ENCODE measurements at places on chromosomes 3 and 15.

DNA sequence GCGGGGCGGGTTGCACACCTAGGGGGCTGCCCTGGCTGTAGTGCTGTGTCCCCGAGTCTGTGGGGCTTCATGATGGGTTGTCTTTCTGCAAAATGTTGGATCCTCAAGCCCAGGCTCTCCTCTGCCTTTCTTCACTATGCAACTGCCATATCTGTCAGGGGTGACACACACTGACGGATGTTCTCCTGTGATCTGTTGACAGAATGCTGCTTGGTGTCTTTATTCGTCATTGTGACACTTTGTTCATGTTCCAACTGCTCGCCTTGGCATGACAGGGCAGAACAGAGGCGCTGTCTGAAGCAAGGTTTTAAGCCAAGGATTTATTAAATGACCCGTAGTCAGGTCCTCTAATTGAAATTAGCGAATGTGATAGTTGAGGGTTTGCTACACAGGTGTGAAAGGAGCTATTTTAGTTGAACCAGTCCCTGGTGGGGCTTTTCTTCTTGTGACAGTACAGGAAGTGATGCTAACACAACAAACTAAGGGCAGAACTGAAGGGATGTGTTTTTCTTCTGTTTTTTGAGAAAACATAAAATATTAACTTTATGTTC is 173.4 kb downstream of the MCTP2 start:
- DNase-seq, result no peak

GRCh38 chr3:145191543-145191942 is 969.4 kb downstream of the PLOD2 start:
- DNase-seq, result no peak

- no peak for DNase-seq
Observed at GRCh38 chr3:29512641-29513040, 231.8 kb downstream of the RBMS3 start.

- DNase-seq, result peak; percentile 59
Observed at GRCh38 chr15:48681353-48681752, 35.8 kb upstream of the FBN1 start.

GRCh38 chr3:14047841-14048240 is 76.8 kb downstream of the CHCHD4 start:
- no peak for DNase-seq

- no peak for DNase-seq
Observed at GRCh38 chr15:99165956-99166689, 61.2 kb downstream of the SYNM start.

- no peak for DNase-seq
Observed at GRCh38 chr3:118909763-118910162, 124.9 kb downstream of the IGSF11 start.

- DNase-seq, result no peak
Observed at GRCh38 chr15:45589256-45589655, 2.1 kb downstream of the BLOC1S6 start.

DNA sequence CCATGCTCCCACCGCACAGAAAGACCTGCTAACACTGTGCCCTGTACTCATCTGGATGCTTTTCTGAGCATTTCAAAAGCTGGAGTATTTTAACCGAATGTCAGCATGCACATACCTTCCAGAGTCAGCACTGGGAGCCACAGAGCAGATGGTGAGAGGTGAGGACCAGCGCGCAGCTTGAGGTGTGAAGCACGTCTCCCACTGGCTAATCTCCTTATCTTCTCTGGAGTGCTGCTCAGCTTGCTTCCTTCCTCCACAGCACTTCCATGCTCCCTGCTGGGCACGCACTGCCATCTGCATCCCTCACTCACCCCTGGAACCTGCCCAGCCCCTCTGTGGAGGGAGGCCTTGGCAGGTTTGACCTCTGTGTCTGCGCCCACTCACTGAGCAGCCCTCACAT is at the start of gene GNB5:
TSS of gene GNB5 (minus strand) at position 186 of the 400 bp plus-strand sequence. CDS start 6,716 bp downstream, outside the sequence.
- DNase-seq, result no peak

GRCh38 chr15:36458411-36458810 is 121.0 kb upstream of the CDIN1 start:
- peak; percentile 38 for DNase-seq

DNA sequence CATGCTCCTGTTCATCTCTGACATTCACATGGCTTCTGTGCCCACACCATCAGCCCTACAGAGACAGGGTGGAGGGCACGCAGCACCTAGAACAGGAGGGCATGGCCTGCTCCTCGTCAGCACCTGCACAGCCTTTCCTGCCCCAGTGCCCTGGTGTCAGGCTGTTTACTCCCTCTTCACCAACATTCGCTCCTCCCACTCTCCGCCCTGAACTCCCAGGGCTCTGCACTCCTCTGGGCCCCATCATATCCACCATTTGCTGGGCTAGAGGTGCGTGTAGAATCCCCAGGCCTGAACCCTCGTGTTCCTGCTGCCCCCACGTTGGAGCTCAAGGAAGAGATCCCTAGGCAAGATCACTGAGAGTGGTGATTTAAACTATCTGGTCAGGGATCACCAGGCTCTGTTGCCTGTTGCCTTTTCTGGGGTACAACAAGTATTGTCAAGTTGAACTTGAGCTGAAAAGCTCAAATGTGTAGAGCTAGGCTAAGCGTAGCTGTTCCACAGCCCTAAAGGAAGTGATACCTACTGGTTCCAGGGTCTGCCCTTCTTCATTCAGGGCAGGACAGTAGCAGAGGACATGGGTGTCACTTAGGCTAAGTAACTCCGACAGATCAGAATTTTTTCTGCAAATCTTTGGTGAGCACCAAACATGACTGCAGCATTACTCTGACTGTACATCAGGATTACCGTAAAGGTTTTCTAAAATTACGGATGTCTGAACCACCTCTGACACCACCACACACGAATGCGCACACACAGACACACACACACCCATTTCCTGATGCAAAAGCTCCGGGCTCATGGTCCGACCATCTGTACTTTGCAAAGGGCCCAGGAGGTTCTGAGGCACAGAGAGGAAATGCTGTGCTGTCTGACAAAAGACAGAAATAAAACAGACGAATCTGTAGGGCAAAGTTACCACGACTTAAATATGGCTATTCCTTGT is 43.7 kb upstream of the GNB5 start:
- no peak for DNase-seq

- DNase-seq, result peak; percentile 86
Observed at GRCh38 chr3:14410503-14411165, 8.2 kb downstream of the SLC6A6 start.

GRCh38 chr15:93414576-93415231 is 325.7 kb upstream of the RGMA start:
- no peak for DNase-seq

DNA sequence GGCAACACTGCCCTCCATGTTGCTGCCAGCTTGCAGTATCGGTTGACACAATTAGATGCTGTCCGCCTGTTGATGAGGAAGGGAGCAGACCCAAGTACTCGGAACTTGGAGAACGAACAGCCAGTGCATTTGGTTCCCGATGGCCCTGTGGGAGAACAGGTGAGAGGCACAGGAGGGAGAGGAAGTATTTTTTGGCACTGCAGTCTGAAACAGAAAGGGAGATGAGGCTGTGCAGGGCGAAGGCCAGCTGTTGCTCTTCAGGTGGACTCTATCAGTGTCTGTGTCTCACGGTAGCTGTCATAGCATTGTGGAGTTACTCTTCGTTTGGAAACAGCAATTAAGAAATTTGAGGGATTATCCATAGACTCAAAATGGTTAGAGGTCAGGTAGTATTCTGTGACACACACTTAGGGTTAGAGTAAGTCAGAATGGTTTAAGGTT is 8.0 kb downstream of the NFKBIZ start:
- DNase-seq, result no peak

DNA sequence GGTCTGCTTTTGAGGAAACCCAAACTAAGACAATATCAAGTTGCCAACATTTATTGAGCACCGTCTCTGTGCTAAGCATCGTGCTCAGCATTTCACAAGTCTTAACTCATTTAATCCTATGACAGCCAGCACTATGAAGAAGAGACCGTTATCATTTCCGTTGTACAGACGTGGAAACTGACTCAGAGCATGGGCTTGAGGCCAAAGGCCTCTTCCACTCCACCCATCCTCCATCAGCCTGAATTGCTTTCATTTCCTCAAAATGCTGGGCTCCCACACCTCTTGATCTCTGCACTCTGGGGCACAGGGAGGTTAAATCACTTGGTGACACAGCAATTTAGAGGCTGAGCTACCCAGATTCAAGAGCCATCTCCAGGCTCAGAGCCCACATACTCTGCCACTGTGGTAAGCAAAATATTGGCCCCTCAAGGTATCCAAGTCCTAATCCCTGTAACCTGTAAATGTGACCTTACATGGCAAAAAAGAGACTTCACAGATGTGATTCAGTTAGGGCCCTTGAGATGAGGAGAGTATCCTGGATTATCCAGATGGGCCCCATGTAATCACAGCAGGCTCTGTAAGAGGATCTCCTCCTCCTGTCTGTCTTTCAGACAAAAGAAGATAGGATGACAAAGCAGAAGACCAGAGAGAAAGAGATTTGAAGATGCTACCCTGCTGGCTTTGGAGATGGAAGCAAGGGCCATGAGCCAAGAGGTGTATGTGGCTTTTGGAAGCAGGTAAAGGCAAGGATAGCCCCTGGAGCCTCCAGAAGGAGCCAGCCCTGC is 24.3 kb upstream of the FLNB start:
- peak; percentile 92 for DNase-seq

DNA sequence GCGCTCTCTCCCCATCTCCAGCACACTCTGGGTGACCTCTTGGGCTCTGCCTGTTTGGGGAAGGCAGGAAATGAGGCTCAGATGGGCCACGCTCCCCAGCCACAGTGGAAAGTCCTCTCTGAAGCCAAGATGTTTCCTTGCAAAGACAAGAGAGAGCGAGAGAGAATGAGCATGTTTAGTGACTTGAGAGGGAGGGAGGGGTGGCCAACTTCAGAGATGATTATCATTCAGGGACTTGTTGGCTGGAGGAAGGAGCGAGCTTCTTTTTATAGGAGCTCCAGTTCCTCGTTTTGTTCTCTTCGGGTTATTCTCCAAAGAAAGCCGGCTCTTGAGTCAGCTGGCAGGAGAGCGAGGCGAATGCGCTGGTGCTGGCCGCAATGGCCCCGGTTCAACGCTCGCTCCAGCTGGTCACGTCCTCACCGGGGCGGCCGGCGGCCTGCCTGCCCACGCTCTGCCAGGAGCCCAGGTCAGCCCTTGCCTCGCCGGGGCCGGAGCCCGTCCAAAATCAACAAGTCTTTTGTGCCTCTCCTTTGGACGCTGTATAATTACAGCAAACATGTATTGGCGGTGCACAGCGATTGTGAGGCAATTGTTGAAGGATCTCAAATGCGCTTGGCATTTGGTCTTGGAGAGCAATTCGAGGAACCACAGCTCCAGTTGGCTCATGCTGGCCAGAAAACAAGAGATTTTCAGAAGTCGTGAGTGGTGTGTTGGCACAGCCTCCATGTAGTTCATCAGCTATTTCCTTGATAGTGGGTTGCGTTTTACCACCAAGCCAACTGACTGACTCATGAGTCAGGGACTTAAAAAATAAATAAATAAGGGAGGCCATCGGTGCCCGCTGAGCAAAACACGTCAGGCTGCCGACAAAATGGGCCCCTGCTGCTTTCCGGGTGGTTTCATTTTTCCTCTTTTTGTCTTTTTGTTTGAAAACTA is 288.6 kb downstream of the UACA start:
- peak; percentile 83 for DNase-seq

GRCh38 chr15:98649472-98650416 is 1.4 kb downstream of the IGF1R start:
- peak; percentile 31 for DNase-seq

DNA sequence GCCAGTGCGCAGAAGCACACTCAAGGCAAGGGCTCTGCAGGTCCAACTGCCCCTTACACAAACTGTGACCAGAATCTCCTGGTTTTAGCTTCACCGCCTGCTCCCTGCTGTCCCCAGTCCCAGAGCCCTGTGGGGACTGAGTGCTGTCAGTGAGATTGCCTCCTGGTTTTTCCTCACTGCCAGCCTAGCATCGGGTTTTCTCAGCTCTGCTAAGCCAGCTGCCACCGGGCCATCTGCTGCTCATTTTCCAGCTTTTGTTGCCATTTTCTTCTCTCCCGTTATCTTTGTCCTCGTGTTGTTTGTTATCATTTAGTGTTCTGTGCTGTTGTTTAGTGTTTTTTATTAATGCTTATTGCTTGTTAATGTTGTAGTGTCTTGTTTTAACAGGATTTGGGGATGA is 79.5 kb upstream of the BLM start:
- DNase-seq, result no peak

DNA sequence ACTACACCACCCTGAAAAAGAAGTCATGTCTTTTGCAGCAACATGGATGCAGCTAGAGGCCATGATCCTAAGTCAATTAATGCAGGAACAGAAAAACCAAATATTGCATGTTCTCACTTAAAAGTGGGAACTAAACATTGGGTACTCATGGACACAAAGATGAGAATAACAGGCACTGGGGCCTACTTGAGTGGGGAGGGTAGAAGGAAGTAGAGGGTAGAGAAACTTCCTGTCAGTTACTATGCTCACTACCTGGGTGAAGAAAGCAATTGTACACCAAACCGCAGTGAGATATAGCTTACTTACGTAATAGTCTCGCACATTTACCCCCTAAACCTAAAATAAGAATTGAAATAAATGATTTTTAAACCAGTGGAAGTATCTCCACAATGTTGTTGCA is 480.5 kb upstream of the ARRDC4 start:
- DNase-seq, result no peak

- DNase-seq, result peak; percentile 81
Observed at GRCh38 chr3:24686808-24687207, 192.2 kb upstream of the THRB start.

DNA sequence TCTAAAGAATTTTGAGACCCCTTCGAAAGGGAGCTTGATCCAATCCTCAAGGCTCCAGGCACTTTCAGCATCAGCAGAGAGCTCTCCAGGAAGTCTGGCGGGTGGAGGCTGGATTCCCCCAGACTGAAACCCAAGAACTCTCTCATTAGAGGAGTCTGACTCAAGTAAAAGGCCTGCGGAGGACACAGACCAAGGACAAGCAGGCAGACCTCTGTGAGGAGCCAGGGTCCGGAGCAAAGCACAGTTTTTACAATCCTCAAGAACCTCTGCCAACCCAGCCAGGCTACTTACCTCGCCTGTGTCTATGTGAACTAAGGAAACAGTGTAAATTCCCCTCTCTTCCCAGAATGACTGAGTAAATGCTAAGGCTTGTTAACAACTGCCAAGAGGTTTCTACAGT is 86.2 kb downstream of the FBN1 start:
- DNase-seq, result peak; percentile 92

GRCh38 chr15:37249249-37249648 is 148.9 kb upstream of the MEIS2 start:
- DNase-seq, result no peak

- no peak for DNase-seq
Observed at GRCh38 chr3:144466114-144466513, 494.5 kb downstream of the DIPK2A start.

GRCh38 chr3:160684368-160684740 is 7.4 kb downstream of the ARL14 start:
- DNase-seq, result no peak

- DNase-seq, result no peak
Observed at GRCh38 chr3:64918989-64919388, 231.2 kb upstream of the ADAMTS9 start.

GRCh38 chr15:79661411-79661810 is 229.3 kb downstream of the MINAR1 start:
- no peak for DNase-seq

- peak; percentile 14 for DNase-seq
Observed at GRCh38 chr15:76310475-76311099, 682 bp downstream of the ETFA start.

All from fibroblast of skin of right quadriceps (primary cell).